ENCODE measurements at places on chromosomes 5 and 9. TPM values are rescaled to one million over a fixed set of nuclear protein-coding genes. Genes with fewer than 3 reads are reported as not detected.

Gene PALM2AKAP2
- 4.8 TPM for total RNA-seq

- DNase-seq, result no peak
Observed at GRCh38 chr5:53035868-53036381, 46.8 kb downstream of the ITGA2 start.

- DNase-seq, result no peak
Observed at GRCh38 chr5:171997011-171997410, 9.4 kb downstream of the FBXW11 start.

DNA sequence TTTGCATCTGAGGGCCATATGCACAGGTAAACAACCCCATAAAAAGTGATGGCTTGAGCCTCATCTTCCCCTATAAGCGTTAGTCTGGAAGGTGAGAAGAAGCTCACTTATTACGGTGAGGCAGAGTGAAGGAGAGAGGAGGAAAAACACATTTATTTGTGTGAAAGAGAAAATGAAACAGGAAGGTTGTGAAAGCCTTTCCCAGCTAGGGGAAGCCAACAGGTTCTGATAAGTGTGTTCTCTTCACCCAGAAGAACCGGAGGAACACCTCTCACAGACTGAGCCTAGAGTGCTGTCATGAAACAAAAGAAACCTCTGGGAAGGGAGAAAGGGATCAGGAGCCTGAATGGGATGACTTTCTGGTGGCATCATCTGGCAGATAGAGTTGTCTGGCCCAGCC lies 192.5 kb downstream of the PTTG1 start:
- no peak for DNase-seq
